ENCODE measurements at places on chromosomes 3 and 15.

GRCh38 chr15:37764733-37765191 is 169.7 kb upstream of the TMCO5A start:
- DNase-seq = no peak

- DNase-seq = no peak
These were observed 252.7 kb downstream of the SLC9A9 start for GRCh38 chr3:143595456-143596077.

DNA sequence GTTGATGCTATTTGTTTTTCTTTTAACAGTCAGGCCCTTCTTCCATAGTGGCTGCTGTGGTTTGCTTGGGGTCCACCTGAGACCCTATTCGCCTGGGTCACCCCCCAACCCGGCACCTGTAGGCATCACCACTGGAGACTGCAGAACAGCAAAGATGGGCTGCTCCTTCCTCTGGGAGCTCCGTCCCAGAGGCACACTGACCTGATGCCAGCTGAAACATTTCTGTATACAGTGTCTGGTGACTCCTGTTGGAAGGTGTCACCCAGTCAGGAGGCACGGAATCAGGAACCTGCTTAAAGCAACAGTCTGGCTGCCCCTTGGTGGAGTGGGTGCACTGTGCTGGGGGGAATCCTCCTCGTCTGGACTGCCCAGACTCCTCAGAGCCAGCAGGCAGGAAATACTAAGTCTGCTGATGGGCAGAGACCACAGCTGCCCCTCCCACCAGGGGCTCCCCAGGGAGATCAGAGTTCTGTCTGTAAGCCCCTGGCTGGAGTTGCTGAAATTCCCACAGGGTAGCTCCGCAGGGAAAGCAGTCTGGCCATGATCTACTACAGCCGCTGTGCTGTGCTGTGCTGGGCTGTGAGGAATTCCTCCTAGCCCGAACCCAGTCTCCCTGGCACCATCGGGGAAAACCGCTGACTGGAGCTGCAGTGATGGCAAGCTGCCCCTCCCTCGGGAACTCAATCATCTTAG is 248.2 kb downstream of the TBC1D5 start:
- no peak for DNase-seq

- DNase-seq = no peak
These were observed 7.0 kb downstream of the C15orf39 start for GRCh38 chr15:75208501-75209288.

- no peak for DNase-seq
These were observed 48.9 kb downstream of the TMEM44 start for GRCh38 chr3:194584320-194584776.

DNA sequence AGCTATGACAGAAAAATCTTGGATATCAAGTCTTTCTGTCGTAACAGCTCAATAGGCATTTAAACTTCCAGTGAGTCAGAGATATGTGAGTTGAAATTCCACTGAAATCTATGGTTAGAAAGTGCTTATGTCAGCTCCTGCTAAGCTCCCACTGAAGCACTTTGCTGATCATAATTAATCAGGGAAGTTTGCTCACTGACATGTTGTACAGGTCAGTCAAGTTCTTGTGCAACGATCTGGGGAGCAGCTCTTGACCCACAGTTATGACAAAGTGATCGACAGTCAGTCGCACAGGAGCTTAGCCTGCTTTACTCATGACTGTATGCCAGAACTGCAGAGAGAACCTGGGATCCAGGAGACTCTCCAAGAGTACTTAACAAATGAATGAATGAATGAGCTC is 453.5 kb downstream of the SOX2 start:
- DNase-seq = no peak

GRCh38 chr15:44710236-44711095 is 657 bp downstream of the PATL2 start:
- DNase-seq = no peak

DNA sequence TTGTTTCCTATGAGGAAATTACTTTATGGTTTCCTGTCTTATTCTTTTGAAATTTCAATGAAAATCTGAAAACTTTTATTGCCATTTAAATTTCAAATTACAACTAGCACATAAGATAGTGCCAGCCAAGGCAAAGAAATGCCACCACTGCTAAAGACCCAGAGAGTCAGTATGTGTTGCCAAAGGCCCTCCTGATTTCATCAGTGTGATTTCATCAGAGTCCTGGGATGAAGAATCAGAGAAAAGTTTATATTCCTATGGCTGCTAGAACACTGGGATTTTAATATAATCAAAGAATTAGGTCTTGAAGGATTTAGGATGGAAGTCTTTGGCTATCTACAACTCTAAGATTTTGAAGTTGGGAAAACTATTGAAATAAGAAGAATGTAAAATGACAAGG is 434.2 kb upstream of the CCDC54 start:
- no peak for DNase-seq

GRCh38 chr3:192637803-192638202 is 89.5 kb downstream of the FGF12 start:
- DNase-seq = no peak

- no peak for DNase-seq
These were observed 227.0 kb downstream of the FMN1 start for GRCh38 chr15:32967521-32967920.

- no peak for DNase-seq
These were observed 58.4 kb upstream of the HRH1 start for GRCh38 chr3:11095932-11096265.

DNA sequence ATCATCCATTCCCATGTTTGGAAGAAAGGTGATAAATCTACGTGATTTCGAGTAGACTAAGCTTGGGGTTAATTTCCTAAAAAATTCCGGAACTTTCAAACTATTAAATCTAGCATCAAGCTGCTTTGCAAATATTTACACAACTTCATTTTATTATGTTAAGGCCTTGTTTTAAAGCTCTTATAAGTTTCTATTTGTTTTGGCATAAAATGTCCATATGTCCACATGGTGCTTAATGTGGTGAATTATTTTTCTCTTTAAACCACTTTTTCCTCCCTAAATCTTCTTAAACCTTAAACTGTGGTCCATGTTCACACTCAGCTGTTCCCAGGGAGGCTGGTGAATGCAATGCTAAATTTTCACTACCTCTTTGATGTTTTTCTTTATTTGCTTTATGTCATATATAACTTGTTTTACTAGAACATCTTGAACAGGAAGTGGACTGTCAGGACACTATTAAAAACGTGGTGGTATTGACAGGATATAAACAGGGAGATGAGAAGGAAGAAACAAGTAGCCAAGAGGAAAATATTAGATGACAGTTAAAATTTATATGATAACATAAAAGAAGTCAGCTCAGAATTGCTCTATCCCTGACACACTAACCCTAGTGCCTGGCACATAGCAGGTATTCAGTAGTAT is 72.5 kb upstream of the AGTR1 start:
- no peak for DNase-seq

- DNase-seq = no peak
These were observed 451.0 kb downstream of the MFSD1 start for GRCh38 chr3:159252772-159253384.

DNA sequence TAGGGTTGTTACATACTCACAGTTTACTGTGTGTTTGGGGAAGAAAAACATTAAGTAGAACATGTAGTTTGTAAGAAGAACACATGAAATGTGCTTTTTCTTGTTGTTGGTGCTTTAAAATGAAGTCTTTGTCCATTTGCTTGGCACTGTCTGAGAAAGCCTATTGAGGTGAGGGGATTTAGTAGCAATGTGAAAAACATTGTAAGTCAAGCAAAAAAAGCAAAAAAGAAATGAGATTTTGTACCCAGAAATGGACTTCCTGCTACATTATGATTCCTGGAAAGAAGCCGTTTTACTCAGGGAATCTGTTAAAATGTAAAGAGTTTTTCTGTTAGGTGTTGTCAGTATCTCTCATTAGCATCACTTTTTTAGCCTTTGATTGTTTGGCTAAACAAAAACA is 59.9 kb downstream of the KAT2B start:
- no peak for DNase-seq

DNA sequence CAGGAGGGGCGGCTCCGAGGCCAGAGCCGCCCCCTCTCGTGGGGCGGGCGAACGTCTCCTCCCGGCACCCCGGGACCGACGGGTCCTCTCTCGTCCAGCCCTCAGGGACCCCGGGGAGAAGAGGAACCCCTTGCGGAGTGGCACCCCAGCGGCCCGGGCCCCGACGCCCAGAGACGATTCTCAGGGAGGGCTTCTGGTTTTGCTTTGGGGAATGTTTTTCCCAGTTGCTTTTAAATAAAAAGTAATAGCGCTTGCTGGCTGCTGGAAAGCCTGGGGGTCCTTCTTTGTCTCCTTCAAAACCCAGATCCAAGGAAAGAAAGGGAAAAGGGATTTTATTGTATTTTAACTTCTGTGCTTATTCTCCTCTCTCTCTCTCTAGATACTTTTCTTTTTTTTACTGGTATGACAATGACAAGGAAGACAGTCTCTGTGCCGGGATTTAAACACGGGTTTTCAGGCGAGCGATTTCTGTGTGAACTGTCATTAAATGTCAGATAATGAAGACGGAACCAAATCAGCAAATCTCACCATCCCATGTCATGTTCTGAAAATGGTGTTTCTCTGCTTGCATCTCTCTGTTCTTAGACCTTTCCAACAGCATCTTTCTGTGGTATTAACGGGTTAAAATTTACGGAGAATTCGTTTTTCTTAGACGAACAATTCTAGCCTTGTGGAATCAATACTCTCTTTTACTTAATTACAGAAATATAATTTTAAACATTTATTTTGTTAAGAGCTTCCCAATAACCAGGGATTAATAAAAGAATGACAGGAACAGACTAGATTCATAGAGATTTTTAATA is 530 bp upstream of the PCOLCE2 start:
- DNase-seq = no peak

GRCh38 chr15:90482124-90483011 is 47.4 kb upstream of the CRTC3 start:
- DNase-seq = peak; percentile 17

DNA sequence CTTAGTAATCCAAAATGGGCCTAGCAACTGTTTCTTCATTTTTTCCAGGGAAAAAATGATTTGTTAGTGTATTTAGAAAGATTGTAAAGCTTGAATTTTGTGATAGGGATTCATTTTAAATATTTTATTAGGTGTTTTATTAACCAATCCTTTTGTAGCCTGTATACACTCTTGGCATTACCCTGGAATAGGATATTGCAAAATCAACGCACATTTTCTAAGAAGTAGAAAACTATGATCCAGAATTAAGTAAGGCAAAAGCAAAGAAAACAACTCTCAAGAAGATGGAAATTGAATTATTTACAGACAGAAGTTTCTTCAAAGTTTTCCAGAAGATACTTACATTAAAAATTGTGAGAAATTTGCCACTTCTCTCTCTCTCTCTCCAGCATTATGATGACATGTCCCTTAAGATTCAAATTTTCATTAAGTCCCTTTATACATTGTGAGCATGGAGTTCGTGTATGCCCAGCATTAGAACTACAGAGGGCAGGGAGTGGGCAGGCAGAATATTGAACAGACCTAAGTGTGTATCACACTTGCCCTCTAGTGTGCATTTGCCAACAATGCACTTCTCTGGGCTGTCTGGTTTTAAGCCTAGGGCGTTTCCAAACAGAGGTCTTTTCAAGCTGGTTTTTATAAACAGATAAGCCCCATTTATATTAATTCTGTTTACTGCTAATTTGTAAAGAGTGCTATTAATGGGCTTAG is 28.5 kb upstream of the CMSS1 start:
- DNase-seq = no peak

- no peak for DNase-seq
These were observed 1331.8 kb upstream of the GBE1 start for GRCh38 chr3:83093222-83093572.

- DNase-seq = no peak
These were observed 142.8 kb upstream of the TOPAZ1 start for GRCh38 chr3:44098656-44099415.

- no peak for DNase-seq
These were observed 161.3 kb upstream of the CBLB start for GRCh38 chr3:106029954-106030626.

DNA sequence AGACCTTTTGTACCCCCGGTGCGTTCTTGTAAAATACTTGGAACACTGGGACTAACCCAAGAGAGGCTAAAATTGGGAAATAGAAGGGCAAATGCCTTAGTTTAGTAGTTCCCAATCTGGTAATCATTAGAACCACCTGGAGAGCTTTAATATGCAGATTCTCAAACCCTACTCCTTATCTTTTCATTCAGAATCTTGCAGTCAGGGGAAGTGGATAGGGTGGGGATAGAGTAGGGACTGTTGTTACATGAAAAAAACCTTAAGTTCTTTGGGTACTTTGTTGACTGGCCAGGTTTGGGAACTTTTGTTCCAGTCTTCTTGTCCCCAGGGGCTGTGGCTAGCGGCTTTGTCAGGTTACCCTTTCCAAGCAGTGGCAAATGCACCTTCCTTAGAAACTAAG is 15.9 kb downstream of the MAPKBP1 start:
- DNase-seq = no peak

Data from activated T-helper 1 cell treated with anti-CD3 and anti-CD28 coated beads, Interleukin-2, amount 50 U/mL, for 16 hours (primary cell).